ENCODE measurements at places on chromosomes 12 and 14. TPM values are rescaled to one million over a fixed set of nuclear protein-coding genes. Genes with fewer than 3 reads are reported as not detected.

OTOGL gene
- not detected for total RNA-seq

ATG101 gene
- 17.5 TPM for total RNA-seq

DNA sequence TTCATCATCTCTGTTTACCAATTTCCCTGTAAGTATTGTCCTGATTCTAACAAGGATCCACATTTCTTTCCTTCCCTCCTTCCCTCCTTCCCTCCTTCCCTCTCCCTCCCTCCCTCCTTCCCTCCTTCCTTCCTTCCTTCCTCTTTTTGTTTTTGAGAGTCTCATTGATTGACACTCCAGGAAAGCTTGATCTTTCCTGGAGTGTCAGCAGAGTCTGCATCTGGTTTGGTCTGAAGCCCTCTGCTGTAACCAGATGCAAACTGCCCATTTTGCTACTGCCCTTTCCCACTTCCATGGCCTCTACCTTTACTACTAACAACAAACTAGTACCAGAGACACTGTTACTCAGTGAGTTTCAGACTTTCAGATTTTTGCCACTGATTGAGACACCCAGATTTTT, 14.4 kb upstream of the OR6C65 start:
- H3K36me3 ChIP-seq = no peaks in the 10 kb centered on the region
- H3K27me3 ChIP-seq = no peaks in the 10 kb centered on the region
- no peak for DNase-seq
- H3K4me1 ChIP-seq = no peaks in the 10 kb centered on the region
- no peak overlapping the region for H3K27ac ChIP-seq

- H3K27me3 ChIP-seq = no peaks in the 10 kb centered on the region
- DNase-seq = no peak
- no peaks in the 10 kb centered on the region for H3K36me3 ChIP-seq
- H3K27ac ChIP-seq = no peak overlapping the region
- no peaks in the 10 kb centered on the region for H3K4me1 ChIP-seq
These were observed 384.5 kb upstream of the DCN start for GRCh38 chr12:91567100-91567485.

DNA sequence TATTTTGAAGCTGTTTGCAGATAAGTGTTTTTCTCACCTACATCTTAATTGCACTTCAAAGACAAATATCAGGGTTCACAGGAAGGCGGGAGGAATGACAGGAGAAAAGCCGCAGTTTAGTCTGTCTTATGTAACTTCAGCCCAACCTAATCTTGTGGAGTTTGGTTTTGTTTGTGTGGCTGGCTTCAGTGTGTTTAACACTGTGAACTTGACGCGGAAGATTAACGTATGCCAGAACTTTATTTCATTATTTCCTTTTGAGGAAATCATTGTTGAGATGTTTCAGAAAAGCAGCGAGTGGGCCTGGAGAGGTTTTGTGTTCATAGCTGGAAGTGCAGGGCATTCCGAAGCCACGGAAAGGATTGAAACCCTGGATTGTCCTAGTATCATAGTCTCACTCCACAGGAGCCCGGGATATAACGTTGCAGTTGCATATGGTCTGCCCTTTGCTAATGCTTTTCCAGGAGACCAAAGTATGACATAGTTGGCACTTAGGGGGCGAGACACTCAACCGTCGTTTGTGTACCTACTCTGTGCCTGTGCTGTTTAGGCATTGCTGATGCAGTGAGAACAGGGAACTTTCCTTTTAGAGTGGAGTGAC, 2.0 kb downstream of the PELI2 start:
- no peaks in the 10 kb centered on the region for H3K4me1 ChIP-seq
- DNase-seq = no peak
- peak overlapping the region; percentile 86 for H3K27ac ChIP-seq
